NCI-H69 (cell line): ENCODE measurements at places on chromosomes 4 and X.

DNA sequence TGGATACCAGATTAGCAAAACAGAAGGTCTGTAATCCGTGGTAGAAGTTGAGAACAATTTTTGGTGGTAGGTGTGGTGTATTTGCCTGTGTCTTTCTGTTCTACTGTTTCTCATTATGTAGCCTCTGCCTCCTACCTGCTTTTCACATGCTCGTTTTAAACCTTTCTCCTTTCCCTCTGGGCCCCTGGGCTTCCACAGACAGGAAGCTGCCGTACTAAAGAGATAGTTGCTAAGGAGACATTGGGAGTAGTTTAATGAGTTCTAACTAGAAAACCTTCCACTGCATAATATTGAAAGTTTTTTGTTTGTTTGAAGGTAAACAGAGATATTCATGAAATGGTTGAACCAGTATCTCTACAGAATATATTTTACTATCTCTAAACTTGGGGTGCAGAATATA is 107.8 kb downstream of the STOX2 start:
- no peak for DNase-seq

GRCh38 chr4:6779667-6780565 is 2.6 kb upstream of the KIAA0232 start:
- DNase-seq, result peak; percentile 85

GRCh38 chr4:107255114-107255513 is 219.0 kb upstream of the DKK2 start:
- DNase-seq, result no peak

DNA sequence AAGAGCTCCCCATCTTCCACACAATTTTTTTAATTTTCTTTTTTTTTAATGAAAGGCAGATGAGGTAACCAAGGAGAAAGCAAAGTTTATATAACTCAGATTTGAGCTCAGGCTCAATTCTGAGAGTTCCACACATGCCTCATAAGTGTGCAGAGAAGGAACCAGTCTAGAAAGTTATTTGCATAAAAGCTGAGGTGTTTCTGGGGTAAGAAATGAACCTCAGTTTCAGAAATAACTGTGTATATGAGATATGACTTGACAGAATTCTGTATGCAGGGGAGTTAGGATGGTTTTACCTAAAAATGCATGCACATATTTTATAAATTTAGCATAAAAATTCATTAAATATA is 51.3 kb downstream of the DTHD1 start:
- no peak for DNase-seq

GRCh38 chrX:25108481-25108880 is 92.7 kb upstream of the ARX start:
- DNase-seq, result no peak

GRCh38 chrX:42934020-42934726 is 156.2 kb upstream of the PPP1R2C start:
- DNase-seq, result no peak

DNA sequence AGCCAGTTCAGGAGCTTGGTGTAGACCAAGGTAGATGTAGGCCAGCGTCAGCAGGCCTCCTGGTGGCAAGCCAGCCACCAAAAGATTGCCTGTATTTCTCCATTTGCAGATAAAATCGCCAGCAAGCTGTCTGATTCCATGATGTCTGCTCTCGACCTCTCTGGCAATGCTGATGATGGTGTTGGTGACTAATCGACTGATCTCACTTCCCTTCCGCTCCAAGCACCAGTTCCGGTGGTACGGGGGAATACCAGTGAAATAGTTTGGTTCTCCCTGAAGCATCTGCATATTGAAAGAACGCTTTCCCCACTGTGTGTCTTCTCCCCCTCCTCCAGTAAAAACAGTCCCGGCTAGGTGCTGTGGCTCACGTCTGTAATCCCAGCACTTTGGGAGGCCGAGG is 30.4 kb downstream of the GNL3L start:
- DNase-seq, result no peak

DNA sequence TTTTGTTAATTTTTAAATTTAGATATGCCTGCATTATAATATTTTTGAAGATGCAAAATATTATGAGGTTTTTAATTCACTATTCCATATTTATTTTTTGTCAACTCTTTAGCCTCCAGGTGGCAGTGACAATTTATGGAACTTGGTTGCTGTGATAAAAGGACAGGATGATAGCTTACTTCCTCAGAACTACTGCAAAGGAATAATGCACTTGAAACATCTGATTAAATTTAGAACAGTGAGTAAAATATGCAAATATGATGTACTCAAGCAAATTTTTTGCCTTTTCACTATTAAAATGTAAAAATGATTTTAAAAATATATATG is 45.1 kb downstream of the SPATA4 start:
- DNase-seq, result peak; percentile 5

DNA sequence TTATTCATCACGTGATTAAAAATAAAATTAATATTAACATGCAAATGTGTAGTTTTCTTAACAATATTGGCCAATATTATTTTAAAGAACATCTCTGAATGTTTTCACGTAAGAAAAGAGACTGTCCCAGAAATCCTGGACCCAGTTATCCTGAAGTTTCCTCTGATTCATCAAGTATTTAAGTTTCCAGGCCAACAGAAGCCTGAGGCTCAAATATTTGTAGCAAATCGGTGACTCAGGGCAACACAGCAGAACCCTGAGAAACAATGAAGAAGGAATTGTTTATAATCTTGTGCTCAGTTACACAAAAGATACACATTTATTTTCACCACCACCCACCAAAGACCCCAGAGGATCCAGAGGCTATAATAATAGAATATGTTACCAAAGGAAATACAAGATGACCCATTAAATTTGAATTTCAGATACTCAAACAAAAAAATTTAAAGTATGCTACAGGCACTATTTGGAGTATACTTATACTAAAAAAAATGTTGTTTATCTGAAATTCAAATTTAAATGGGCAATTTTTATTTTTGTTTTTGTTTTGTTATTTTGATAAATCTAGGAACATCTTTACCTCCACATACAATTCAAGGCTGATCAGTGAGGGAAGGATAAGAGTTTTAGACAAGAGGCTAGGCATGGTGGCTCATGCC is 33.9 kb upstream of the SLC7A11 start:
- DNase-seq, result no peak

DNA sequence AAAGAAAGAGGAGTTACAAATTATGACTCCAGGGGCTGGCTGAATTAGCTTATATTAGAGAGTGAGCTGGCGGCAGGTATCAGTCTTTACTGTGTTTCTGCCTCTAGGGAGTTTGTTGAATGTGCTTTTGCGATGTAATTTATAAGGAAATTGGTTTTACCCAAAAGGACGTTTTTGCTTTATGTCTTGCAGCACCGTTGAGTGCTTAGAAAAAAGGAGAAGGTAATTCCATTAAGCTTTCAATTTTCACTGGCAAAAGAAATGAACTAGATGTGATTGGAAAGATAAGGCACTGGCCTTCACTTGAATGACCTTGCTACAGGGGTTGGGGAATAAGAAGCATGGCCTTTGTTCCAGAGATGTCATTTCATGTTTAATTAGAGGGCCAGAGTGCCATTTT is 74.9 kb upstream of the CBR4 start:
- DNase-seq, result no peak
